Natural killer cell treated with Interleukin-12 subunit alpha and Interleukin-12 subunit beta and Interleukin-15 and Interleukin-18, amount 100 ng/mL, for 72 hours (primary cell): ENCODE measurements at places on chromosomes 7 and 10. TPM values are rescaled to one million over a fixed set of nuclear protein-coding genes. Genes with fewer than 3 reads are reported as not detected.
A peak's percentile ranks its signal among the peaks of the same experiment; 100 is the strongest.

ZNF467 gene
- total RNA-seq, result 0.10 TPM

PGAM2 gene
- not detected for total RNA-seq

VSIR gene
- total RNA-seq, result 19.7 TPM

DNA sequence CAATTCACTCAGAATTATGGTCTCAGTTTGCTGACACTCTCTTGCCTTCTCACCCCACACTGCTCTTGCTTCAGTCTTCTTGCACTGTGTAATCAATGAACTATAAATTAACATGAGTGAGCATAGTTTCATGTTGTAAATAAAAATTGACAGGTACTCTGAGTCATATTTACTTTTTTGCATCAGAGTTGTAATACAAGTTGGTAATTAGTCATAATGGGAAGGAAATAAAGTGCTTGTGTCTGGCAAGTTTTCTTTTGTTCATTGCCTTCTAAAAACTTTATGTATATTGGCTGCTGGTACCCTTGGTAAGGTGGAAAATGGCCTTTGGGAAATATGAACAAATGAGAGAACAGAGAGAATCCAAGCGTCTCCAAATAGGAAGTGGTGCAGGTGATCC is 169.3 kb upstream of the MAGI2 start:
- no peak overlapping the region for H3K27ac ChIP-seq
- H3K4me3 ChIP-seq, result no peak overlapping the region
- DNase-seq, result no peak
- H3K36me3 ChIP-seq, result no peaks in the 10 kb centered on the region
- no peaks in the 10 kb centered on the region for H3K4me1 ChIP-seq

- H3K36me3 ChIP-seq, result no peaks in the 10 kb centered on the region
- no peaks in the 10 kb centered on the region for H3K27me3 ChIP-seq
- no peak for DNase-seq
- no peaks in the 10 kb centered on the region for H3K4me1 ChIP-seq
- no peak overlapping the region for H3K4me3 ChIP-seq
- H3K27ac ChIP-seq, result no peak overlapping the region
Observed at GRCh38 chr7:87426160-87426559, 49.3 kb downstream of the ABCB4 start.

GRCh38 chr7:130894146-130894908 is 160.3 kb upstream of the KLF14 start:
- H3K27me3 ChIP-seq, result no peaks in the 10 kb centered on the region
- peaks cover 68% of the 10 kb centered on the region for H3K4me1 ChIP-seq
- peaks cover 37% of the 10 kb centered on the region for H3K36me3 ChIP-seq
- no peak for DNase-seq

GRCh38 chr10:71842856-71843686 is 8.0 kb downstream of the PSAP start:
- peaks cover 42% of the 10 kb centered on the region for H3K4me1 ChIP-seq
- H3K36me3 ChIP-seq, result no peaks in the 10 kb centered on the region
- H3K27ac ChIP-seq, result no peak overlapping the region
- peak overlapping the region; percentile 54 for H3K4me3 ChIP-seq

GRCh38 chr7:21172800-21173199 is 255.1 kb upstream of the SP4 start:
- no peak for DNase-seq
- no peak overlapping the region for H3K4me3 ChIP-seq
- no peaks in the 10 kb centered on the region for H3K36me3 ChIP-seq

DNA sequence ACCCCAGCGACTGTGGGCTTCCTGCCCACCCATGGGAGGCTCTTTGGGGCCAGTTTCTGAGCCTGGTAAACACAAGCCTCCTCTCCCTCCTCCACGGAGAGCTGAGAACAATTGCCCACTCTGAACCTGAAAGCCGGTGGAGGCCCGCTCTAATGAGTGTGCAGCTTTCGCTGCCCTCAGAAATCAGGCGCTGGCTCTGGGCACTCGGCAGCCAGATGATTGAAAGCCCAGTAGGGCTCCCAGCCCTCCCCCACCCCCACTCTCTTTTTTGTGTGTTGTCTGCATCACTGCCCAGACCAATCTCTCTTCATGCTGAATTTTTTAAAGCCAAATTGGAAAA is 438.9 kb downstream of the RPS24 start:
- H3K4me3 ChIP-seq, result no peak overlapping the region
- no peak overlapping the region for H3K27ac ChIP-seq
- H3K36me3 ChIP-seq, result no peaks in the 10 kb centered on the region

- no peaks in the 10 kb centered on the region for H3K4me1 ChIP-seq
- H3K27ac ChIP-seq, result no peak overlapping the region
- H3K4me3 ChIP-seq, result no peak overlapping the region
- H3K27me3 ChIP-seq, result no peaks in the 10 kb centered on the region
Observed at GRCh38 chr7:1557006-1557405, 1.0 kb upstream of the TMEM184A start.
